ENCODE measurements at places on chromosomes 13 and 19. TPM values are rescaled to one million over a fixed set of nuclear protein-coding genes. Genes with fewer than 3 reads are reported as not detected.

ZNF154 gene
- 4.2 TPM for total RNA-seq

SYNE4 gene
- 4.5 TPM for total RNA-seq

NDUFA11 gene
- 529 TPM for total RNA-seq

NOSIP gene
- total RNA-seq = 117 TPM

GPR183 gene
- not detected for total RNA-seq

C19orf73 gene
- total RNA-seq = 0.45 TPM

NFIC gene
- 17.2 TPM for total RNA-seq

ASPDH gene
- total RNA-seq = not detected

IGFL2 gene
- not detected for total RNA-seq

CLEC17A gene
- not detected for total RNA-seq

CHMP2A gene
- 127 TPM for total RNA-seq

CYP4F2 gene
- 1.9 TPM for total RNA-seq

SIGLEC5 gene
- total RNA-seq = not detected

Data from renal cortical epithelial cell (primary cell).